GM13976 (cell line): ENCODE measurements at places on chromosomes 3 and 15.

- DNase-seq = no peak
These were observed 76.1 kb downstream of the LDHAL6B start for GRCh38 chr15:59282515-59283337.

- no peak for DNase-seq
These were observed 2.7 kb downstream of the MECOM start for GRCh38 chr3:169660709-169661360.

DNA sequence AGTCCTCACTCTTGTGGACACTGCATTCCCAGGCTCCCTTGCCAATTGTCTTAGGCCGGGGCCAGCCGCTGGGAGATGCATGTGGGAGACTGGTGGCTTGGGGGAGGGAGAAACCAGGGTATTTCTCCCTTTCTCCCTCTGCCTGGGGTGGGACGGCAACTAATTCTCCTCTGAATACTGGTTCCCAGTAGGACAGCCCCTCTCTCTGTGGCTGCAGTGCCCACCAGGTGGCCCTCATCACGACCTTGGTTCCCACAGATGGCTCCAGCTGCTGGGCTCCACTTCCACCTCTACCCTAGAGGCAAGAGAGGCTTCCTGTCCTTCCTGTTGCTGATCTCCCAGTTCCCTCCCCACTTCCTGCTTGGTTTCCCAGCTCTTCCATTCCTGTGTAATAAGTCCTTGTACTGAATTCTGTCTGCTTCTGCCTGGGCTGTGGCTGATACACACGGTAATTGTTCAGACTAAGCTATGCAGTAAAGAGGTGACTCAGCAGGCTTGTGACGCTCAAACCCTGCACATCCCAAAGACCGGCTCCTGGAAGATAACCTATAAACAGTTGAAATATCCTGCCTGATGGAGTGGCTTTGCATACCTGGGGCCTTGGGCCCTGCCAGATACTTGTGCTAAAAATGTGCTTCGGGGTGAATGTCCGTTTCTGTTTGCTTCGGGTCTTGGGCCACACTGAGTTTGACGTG lies 20.4 kb upstream of the COPG1 start:
- DNase-seq = no peak

- no peak for DNase-seq
These were observed 11.6 kb upstream of the PLOD2 start for GRCh38 chr3:146172586-146172985.

GRCh38 chr3:48748754-48749153 lies 31.7 kb upstream of the IP6K2 start:
- DNase-seq = no peak

DNA sequence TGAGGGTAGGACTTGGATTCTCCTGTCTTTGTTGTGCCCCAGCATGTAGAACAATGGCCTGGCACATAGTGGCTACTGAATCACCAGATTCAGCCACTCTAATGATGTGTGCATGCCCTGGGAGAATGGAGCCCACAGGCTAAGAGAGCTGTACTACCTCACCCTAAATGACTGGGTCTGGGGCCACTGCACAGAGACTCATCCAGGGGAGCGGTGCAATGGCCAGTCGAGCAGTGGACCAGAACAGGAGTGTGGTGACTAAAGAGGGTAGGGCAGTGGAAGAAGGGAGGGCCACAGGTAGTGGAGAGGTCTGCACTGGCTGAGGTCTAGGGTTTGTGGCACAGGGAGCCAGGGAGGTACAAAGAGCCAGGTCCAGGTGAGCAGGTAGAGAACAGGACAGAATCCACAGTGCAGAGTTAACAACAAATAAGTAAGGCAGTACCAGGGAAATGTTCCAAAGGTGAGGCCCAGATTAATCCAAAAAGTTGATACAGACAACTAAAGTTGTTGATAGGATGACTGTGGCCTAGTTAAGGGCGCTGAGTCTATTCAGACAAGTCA lies 142.7 kb upstream of the ATP11B start:
- no peak for DNase-seq

DNA sequence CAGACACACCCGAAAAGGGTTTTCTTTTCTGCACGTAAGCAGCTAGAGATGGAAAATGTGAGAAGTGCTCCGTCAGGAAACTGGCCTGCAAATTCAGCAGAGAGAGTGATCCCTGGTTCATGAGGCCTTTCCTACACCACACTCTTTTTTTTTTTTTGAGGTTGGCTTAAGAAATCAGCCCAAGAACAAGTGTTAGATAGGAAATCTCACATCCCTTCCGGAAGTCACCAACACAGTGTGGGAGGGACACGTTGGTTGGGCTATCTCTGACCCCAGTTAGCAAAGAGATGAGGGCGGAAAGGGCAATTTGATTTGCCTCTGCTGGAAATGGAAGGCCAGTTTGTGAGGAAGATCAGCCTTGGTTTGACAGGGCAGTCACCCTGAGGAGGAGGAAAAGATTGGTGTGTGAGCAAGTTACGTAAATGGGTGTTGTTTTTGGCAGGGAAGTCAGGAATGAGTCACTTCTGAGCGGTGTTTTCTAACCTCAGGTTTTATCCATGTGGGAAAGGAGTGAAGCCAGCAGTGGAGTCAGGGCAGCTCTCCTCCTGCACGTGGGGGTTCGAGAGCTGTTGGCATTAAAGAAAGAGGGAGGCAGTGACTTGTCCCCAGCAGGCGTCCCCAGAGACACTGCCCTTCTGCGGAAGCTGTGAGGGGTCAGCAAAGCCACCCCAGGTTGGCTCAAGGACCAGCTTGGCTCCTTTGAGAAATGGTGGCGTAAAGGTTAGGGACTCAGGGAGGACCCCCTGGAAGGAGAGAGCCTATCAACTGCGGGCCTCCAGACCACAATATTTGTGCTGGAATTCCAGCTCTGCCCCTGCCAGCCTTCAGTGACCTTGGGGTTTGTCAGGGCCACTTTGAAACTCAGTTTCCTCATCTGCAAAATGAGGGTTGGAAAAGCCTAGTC lies 237.6 kb upstream of the BHLHE40 start:
- no peak for DNase-seq

- no peak for DNase-seq
These were observed 100.0 kb upstream of the RAP2B start for GRCh38 chr3:153061938-153062528.
